ENCODE measurements at places on chromosomes 11 and 22.

- DNase-seq = peak; percentile 82
Measured at GRCh38 chr11:13329670-13330356, 52.2 kb downstream of the BMAL1 start.

GRCh38 chr11:79086056-79086455 lies 354.8 kb downstream of the TENM4 start:
- peak; percentile 41 for DNase-seq

- no peak for DNase-seq
Measured at GRCh38 chr11:113817162-113817561, 37.6 kb downstream of the CLDN25 start.

DNA sequence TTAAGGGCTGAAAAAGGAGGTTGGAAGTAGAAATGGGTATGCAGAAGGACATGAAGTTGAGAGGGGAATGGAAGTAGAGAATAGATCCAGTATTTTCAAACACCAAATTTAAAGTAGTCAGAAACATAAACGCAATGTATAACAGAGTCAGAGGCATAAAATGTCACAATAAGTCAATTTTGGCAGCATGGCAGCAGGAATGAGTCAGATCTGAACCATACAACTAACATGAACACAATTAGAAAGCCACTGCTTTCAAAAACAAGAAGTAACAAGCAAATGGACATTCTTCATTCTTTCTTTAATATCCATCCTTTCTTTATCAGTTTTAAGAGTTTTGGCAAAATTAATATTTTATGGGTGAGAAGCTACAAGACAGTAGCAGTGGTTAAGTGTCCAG lies 2.5 kb downstream of the CHORDC1 start:
- no peak for DNase-seq

- DNase-seq = no peak
Measured at GRCh38 chr11:46159680-46160079, 38.4 kb upstream of the PHF21A start.

- peak; percentile 66 for DNase-seq
Measured at GRCh38 chr11:61637277-61637676, 42.9 kb upstream of the DAGLA start.

DNA sequence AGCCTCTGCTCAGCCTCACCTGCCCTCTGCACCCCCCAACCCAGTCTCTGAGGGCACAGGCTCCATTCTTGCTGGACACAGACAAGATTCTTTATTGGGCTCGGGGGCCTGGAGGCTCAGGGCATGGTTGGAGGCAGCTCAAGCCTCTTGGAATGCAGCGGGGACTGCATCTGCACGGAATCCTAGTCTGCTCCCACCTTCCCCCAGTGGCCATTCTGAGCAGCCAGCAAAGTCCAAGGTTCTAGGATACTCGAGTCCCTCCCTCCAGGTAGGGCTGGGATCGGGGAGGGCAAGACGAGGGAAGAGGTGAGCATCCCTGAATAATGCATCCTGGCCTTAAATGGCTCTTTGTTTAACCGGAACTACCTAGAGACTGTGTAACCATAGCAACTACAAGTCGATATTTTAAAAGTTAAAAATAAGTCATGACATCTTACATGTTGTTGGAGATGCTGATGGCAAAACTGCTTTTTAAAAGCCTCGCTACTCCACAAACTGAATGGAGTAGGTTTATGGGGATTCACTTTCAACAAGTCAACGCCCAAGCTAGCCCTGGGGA lies 10.7 kb upstream of the IGSF22 start:
- DNase-seq = no peak

DNA sequence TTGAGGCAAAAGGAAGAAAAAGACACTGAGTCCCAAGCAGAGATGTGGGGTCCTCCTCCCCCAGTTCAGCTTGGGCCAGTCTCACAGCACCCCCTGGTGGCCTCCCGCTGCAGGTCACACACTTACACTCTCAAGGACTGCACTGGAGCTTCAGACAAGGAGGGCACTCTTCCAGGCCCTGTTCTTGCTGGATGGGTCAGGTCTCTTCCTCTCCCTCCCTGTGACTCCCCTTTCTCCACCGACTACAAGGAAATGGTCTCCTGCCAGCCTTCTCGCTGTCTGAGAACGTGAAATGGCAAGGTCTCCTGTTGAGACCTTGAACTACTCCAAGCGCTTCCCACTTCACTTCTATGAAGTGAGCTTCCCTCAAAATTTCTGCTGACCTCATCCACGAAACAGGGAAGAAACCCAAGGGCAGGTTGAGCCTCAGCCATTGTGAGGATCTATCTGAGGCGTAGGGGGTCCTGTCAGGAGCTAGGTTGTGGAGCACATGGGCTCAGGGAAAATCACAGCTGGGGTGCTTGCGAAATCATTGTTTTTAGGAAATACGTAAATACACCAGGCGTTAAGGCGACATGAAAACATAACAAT lies 11.2 kb upstream of the IGLL1 start:
- peak; percentile 73 for DNase-seq

DNA sequence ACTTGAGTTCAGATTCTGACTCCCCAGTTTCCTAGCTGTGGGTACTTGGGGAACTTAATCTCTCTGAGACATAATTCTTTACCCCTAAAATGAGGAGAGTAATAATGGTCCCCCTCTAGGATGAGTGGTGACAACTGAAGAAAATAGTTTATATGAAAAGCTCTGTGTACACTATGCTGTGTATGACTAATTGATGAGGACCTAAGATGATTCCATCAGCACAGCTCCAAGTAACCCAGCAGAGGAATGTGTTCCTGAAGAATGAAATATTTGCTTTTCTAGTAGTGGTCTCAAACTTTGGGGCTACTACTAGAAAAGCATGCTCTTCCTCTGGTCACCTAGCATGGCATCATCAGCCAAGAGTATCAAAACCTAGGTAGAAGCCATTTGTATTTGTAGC lies 217.3 kb upstream of the NARS2 start:
- DNase-seq = no peak

DNA sequence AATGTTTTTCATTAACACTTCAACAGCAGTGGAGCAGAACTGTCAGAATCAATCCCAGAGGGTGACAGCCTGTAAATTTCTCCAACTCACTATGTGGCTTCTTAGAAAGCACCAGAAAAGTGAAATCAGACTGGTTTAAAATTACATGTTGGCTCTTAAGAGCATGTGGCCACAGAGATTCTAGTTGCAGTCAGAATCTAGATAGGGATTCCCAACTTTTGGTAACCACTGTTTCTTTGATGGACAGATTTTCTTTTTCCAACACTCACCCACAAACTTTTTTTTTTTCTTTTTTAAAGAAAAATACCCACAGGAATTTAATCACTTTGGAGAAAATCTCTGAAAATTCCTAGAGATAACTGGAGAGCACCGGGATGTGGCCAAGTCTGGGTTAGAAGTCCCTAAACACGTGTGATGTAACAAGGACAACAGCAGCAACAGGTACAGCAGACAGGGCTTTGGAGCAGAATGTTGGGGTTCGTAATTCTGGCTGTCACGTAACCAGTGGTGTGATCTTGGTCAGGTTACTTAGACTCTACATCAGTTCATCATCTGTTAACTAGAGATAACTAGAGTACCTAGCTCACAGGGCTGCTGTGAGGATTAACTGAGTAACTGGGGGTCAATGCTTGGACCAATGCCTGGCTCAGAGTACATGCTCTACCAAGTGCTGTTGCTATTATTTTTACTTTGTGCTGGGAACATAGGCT lies 100.1 kb downstream of the NAT10 start:
- DNase-seq = no peak

DNA sequence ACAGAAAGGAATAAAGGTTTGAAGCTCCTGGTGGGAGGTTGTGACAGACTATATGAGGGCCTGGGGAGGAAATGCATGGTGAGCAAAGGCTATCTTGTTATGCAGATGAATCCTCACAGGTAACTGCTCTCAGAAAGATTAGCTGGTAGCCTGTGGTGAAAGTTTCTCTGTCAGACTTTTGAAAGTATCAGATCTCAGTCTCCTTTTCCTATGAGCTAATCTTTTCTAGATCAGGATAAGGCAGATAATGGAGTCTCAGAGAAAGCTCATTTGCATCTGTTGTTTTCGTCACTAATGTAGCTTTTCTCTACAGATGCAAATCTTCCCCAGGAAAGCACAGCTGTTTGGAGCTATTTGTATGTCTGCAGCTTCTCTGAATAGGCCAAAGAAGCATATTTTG lies 21.0 kb upstream of the OR6X1 start:
- DNase-seq = peak; percentile 38

DNA sequence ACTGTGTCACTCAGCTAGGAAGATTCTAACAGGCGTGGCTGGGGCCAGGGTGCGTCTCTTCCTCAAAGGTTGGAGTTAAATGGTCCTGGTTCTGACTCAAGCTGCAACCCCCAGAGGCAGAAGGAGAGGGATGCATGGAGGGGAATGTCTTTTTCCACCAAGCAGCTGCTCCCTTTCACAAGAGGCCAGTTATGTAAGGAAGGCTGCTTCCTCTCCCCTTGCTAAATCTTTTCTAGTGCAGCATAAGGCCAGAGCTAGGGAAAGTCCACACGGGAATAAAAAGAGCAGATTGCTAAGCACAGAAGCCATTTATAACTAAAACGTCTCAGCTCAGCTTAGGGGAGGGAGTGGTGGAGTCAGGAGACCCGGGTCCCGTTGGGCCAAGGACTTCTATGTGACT lies 10.0 kb downstream of the PVALB start:
- DNase-seq = peak; percentile 15

GRCh38 chr11:5280582-5281102 lies 10.9 kb upstream of the HBE1 start:
- peak; percentile 25 for DNase-seq

DNA sequence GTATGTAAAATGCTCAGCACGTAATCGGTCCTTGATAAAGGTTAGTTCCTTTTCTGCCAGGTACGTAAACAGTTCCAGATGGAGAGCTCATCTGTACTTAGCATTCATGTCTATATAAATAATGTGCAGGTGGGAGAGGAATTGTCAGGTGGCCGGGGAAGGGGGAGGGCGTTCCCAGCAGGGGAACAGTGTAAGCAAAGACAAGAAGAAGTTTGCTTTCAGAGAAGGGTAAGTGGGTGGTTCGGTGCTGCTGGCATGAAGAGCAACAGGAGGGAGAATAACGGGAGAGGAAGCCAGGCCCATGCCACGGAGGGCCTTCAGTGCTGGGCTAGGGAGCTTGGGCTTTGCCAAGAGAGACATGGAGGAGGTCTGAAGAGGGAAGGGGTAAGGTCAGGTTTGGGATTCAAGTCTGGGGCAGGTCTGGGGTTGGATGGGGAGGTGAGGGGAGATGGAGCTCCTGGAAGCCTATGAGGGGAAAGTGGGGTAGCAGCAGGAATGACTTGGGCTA lies 11.4 kb upstream of the WNT11 start:
- DNase-seq = no peak

DNA sequence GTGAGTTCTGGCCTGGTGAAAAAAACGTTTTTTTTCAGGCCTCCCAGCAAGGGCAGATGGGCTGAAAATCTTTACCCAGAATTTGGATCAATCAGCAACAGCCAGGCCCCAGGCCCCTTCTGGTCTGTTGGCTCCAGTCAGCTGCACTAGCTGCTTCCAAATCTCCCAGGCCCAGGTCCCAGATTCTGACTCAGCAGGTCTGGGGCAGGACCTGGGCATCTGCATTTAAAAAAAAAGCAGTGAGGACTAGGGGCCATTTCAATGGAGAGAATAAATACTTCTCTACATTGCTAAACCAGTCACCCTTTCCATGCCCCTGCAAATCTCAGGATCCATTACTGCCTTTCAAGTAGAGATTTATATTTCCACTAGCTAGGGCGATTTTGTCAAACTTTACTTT lies 4.3 kb downstream of the SLC15A3 start:
- DNase-seq = no peak

GRCh38 chr11:69473276-69473845 lies 8.1 kb upstream of the LINC01488 start:
- no peak for DNase-seq

GRCh38 chr11:65375012-65375411 lies 7.4 kb downstream of the SLC25A45 start:
- no peak for DNase-seq

DNA sequence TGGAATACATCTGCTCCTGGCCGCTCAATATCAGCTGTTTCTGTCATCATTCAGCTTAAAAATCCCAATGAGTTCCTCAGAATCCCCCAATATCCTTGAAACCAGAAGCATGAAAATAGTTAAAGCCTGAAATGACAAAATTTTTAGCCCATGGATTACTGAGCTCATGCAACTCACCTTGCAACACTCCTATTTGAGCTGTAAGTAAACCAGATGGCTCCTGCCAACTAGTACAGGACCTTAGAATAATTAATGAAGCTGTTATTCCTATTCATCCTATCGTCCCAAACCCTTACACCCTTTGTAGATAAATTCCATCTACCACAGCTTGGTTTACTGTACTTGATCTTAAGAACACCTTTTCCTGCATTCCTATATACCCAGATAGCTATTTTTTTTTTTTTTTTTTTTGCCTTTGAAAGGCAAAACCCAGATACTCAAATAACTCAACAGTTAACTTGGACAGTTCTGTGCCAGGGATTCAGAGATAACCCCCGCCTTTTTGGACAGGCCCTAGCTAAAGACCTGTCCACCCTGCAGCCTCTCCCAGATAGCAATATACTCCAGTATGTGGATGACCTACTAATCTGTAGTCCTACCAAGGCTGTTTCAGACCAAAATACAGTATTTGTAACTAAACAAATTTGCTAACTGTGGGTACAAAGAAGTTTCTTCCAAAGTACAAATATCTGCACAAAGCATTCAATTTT lies 10.1 kb upstream of the BTBD10 start:
- DNase-seq = no peak

GRCh38 chr22:41070665-41071331 lies 21.6 kb upstream of the EP300 start:
- DNase-seq = no peak

DNA sequence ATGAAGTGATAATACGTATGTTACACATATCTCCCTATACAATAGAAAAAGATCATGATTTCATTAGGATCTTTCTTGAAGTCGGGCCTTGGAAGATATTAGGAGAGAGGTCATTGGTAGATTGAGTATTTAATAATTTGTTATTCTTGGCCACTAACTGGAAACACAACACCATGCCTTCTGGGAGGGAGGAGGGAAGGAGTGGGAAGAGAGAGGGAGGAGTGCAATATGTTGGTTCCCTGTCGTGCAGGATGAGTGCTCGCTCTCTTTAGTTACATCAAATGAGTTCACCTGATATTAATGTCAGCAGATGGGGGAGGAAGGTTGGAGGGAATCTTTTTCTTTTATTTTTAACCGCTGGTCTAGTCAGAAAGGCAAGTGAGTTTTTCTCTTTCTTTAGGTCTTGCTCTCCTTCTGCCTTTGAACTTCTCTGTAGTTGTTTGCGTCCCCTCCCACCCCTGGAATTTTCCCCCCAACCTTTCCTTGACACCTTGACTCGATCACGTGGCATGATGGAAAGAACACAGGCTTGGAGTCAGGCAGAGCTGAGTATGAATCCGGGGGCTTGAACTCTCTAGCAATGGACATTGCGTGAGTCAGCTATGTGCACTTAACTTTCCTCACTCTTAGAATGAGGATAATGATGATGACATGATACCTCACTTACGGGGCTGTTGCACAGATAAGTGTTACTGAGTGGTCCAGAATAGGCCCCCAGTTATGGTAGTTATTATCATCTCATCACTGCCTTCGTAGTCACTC lies 6.2 kb downstream of the ADAMTS15 start:
- DNase-seq = no peak

- no peak for DNase-seq
Measured at GRCh38 chr11:112504056-112504455, 243.4 kb upstream of the PLET1 start.
